Epithelial cell of prostate (primary cell): ENCODE measurements at places on chromosomes 7 and 10.
A peak's percentile ranks its signal among the peaks of the same experiment; 100 is the strongest.

GRCh38 chr7:16594061-16594460 lies 51.5 kb downstream of the ANKMY2 start:
- no peak for DNase-seq

DNA sequence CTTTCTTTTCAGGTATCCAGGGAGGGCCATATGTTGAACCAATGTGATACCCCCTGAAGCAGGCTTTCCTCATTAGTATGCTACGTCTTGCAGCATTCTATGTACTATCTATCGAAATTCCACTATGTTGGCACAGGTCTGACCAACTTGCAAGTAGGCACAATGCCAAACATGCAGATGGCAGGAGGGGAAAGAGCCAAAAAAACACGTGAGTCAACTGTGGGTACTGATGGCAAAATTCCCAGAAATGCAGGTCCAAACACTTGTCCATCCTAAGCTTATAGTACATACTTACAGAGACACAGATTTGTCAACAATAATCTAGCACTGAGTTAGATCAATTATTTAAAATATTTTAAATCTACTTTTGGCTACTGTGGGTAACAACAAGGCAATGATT lies 394.9 kb downstream of the DGKB start:
- DNase-seq = peak; percentile 95

DNA sequence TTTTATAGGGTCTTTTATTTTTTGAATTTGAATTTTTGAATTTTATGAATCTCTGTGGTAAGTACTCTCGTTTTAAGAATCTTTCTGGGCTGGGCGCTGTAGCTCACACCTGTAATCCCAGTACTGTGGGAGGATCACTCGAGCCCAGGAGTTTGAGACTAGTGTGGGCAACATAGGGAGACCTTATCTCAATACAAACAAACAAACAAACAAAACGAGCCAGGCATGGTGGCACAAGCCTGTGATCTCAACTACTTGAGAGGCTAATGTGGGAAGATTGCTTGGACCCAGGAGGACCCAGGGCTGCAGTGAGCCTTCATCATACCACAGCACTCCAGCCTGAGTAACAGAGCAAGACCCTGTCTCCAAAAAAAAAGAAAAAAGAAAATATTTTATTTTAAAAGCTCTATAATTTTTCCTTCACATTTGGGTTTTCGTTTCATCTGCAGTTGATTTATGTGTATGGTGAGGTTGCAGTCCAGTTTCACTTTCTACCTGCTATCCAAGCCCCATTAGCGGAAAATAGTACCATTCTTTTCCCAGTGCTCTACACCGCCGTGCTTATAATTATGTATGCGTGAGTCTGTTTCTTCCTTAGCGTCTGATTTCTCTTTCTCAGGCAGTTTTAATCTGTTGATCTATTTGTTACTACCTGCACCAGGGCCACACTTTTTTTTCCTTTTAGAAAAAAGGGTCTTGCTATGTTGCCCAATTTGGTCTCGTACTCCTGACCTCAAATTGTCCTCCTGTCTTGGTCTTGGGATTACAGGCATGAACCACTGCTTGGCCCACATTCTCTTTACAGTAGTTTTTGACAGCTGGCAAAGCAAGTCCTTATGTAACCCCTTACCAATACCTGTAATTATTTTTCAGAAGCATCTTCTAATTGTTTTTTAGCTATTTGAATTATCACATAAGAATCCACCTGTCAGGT lies 21.7 kb downstream of the TRIM24 start:
- DNase-seq = no peak

- DNase-seq = no peak
Measured at GRCh38 chr10:79417266-79417665, 28.2 kb downstream of the ZCCHC24 start.

DNA sequence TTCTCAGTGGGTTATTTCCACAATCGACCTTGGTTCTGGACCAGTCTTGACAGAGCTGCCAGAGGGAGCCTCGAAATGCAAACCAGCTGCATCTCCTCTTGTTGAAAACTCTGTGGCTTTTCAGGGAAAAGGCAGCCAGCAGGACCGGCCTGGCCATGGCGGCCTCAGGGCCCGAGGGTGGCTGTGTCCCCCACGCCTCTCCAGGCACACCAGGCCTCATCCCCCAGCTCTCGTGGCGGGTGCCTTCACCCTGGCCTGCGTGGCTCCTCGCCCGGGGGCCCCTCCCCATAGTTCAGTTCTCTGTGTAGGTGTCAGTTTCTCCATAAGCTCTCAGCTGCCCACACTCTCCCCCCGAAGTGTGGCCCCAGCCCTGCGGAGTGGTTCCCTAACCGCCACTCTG lies 63.5 kb downstream of the MGMT start:
- DNase-seq = no peak

DNA sequence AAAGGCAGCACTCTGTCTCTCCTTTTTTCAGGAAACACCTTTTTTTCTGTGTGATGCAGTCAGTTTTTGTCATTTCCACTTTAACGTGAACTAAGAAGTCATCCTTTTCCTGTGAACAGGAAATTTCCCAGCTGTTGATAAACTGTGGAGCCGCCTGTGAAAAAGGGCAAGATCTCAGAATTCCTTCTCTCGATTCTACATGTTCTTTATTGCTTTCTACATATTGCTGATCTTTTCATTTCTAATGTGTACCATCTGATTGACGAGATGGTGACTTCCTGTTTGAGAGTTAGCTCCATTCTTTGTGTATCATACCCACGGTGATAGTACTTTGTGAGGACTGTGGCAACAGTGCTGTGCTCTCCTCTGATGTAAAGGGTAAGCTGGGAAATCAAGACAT lies 50.4 kb downstream of the ADD3 start:
- no peak for DNase-seq

DNA sequence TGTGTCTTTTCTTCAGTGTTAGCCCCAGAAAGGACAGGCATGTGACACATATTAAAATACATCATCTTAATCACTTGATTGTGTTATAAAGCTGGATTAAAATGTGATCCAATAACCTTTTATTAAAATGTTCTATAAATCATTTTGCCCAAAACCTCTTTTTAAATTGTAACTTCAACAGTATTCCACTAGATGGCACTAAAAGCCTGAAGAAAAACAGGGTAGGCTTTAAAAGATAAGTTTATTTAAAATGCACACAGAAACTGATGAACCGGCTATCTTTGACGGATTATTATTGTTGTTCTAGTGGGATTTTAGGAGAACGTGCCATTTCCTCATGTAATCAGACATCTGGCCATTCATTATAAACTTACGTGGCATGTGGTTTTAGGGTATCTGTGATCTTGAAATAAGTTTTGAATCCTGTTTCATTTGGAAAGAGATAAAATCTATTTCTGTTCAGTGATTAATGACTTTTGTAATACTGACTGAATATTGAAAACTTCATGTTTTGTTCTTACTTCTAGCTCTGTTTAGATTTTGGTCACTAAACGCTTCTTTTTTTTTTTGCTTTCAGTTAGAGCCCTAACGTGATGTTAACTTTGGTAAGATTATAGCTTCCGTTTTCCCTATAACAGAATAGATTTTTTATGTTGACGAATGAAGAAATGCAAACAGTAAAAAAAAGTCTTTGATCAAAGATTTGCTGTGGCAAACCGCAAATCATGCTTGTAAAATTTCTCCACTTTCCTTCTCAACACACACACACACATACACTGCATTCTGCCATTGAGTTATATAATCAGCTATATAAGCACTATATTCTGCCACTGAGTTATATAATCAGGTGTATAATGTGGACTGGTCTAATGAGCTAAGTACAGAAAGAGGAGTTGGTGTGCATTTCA lies 13.6 kb downstream of the VPS50 start:
- no peak for DNase-seq

DNA sequence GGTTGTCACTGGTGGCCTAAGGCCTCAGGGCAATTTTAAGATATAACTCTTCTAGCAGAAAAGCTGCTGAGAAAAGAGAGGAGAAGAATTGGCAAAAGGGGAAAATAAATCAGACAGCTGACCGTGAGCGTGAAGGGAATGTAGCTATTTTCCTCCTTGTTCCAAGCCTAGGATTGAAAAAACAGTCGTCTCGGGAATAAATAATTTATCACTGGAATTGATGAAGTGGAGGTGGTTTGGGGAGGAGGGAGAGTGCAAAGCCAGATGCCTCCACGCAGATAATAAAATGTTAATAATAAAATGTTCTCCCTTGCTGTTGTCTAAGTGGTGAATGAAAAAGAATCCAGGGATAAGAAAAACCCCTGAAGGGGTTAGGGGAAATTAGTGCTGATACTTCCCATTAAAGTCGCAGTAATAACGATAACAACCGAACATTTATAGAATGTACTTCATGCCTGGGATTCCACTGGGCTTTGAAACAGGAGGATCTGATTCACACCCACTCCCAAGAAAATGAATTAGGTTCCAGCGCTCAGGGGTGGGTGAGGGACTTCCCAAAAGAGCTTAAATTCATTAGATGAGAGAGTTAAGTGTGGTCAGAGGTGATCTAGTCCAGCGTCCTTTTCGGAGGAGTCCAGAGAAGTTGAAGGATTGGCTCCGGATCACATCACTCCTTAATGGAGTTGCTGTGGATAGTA lies 27.3 kb downstream of the BAMBI start:
- DNase-seq = no peak

- DNase-seq = no peak
Measured at GRCh38 chr10:100808876-100809275, 63.5 kb downstream of the PAX2 start.

DNA sequence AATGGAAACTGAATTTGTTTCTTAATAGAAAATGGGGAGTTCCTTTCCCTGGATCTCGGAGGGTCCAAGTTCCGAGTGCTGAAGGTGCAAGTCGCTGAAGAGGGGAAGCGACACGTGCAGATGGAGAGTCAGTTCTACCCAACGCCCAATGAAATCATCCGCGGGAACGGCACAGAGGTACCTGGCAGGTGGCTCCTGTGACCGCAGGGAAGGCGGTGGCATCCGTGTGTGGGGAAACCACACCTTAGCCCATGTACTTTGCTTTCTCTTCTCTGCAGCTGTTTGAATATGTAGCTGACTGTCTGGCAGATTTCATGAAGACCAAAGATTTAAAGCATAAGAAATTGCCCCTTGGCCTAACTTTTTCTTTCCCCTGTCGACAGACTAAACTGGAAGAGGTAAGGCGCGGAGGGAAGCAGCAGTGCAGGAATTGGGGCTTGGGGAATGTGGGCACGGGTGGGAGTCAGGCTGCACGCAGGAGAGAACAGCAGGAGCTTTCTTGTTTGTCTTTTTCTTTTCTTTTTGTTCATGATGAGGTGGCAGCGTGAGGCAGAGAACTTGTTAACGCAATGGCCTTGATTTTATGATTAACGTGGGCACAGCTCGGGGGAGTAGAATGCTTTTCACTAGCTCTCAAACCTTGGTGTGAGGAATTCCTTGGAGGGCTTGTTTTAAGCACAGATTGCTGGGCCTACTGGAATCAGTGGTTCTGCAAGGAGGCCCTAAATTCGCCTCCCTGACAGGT lies 12.8 kb downstream of the HKDC1 start:
- DNase-seq = no peak

DNA sequence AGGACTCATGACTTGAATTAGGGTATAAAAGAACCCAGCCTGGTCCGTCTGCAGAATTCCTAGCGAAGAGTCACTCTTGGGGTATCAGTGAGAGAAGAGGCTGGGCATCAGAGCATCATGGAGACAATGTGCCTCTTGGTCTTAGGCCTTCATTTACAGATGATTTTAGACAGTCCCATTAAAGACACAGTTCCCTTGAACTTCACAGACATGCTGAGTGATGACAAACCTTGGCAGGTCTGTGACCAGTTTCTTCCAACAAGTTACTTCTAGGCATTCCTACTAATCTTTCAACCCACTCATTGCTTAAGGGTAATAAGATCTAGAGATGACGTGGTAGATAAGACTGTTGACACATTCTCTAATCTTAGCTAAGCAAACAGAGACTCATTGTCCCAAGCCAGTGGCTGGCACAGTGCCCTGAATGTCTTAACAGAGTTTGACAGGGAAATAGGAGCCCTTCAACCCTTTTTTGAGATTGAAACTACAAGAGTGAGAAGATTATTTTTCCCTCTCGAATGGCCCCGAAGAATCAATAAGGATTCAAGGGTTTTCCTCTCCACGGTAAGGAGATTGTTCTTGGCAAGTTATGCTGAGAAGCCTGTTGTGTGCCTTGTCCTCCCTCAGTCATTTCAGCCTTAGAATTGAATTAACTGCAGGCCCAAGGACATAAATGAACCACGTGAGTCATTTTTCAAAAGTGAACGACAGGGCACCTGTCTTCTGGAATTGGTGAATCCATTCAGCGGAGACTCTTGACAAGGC lies 281.1 kb downstream of the CCDC3 start:
- DNase-seq = peak; percentile 96

DNA sequence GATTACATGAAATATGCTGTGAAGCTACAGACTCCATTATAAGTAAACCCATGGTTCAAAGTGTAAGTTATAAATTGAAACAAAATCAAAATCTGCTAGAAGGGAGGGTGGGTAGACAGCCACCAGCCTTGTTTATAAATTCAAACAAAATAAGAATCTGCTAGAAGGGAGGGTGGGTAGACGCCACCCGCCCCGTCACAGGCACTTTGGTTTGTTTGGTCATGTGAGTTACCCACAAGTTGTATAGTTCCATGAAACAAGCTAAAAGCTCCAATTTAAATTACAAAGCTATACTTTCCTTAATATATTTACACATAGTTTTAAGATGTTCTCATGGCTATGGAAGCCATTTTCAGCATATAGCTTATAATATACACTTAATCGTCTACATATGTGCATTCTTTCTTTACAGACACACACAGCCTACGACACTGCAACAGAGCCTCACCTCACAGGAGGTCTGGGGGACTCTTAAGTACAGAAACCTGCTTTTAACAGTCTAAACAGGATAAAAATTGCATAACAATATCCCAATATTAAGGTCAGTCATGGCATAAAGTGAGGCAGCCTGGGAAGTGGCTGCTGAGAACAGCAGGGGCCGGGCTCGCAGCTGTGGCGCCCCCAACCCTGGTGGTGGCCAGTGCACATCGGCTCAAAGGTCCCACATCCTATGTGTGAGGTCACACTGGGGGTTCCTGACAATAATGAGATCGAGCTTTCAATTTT lies 28.1 kb upstream of the NCAPG2 start:
- no peak for DNase-seq

- DNase-seq = no peak
Measured at GRCh38 chr7:84492098-84493034, 297.8 kb upstream of the SEMA3A start.

DNA sequence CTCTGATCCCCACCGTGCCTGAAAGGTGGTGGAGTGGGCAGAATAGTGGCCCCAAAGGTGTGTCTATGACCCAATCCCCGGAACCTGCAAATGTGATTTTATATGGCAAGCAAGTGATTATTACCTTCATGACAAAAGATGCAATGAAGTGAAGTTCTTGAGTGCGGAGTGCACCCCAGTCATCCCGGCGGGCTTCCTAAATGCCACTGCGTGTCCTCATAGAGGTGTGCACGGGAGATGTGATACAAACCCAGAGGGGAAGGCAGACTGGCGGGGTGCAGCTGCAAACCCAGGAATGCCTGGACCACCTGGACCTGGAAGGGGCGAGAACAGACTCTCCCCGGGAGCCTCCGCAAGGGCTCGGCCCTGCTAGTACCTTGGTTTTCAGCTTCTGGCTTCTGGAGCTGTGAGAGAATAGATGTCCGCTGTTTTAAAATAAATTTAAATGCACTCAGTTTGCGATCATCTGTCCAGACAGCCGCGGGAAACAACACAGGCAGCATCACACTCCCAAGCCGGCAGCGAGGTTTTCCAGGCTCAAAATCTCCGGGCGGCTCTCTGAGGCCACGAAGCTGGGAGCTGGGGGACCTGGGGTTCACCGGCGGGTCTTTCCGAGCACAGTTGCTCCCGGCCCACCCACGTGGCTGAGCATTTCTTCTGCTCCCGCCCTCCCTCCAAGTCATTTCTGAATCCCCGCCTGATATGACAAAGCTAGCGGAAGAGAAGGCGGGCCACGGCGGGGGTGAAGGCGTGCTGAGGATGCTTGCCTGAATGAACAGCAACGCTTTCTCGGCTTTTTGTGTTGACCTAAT lies 50.4 kb upstream of the EBF3 start:
- no peak for DNase-seq
